ENCODE measurements at places on chromosomes 1 and 21.
A peak's percentile ranks its signal among the peaks of the same experiment; 100 is the strongest.

GRCh38 chr1:21590934-21591333 lies 78.2 kb downstream of the RAP1GAP start:
- no peak for DNase-seq

DNA sequence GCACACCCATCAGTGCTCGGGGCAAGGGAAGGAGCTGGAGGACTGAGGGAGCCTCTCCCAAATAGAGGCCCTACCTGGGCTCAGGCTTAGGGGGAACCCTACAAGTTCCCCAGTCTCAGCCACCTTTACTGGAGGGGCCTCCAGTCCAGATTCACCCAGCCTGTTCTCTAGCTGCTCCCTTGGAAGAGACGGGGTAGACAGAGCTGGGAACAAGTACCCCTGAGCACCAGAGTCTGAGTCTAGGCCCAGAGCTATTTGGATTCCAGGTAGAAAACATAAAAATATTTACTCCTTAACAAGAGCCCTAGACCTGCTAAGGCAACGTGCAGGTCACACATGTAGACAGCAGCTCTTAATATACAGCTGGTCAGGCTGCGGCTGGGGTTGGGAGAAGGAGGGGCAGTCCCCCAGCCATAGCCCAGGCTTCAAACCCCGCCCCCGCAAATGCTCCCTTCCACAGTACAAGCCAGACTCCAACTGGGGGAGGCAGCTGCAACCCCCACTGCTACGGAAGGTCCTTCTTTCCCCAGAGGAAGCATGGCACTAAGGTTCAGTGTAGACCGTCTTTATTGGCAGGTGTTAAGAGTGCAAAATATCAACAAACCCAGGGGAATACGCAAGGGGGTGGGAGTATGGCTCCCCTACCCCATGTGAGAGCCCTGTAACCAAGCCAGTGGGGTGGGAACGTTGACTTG lies 8.0 kb downstream of the TENT5B start:
- no peak for DNase-seq

DNA sequence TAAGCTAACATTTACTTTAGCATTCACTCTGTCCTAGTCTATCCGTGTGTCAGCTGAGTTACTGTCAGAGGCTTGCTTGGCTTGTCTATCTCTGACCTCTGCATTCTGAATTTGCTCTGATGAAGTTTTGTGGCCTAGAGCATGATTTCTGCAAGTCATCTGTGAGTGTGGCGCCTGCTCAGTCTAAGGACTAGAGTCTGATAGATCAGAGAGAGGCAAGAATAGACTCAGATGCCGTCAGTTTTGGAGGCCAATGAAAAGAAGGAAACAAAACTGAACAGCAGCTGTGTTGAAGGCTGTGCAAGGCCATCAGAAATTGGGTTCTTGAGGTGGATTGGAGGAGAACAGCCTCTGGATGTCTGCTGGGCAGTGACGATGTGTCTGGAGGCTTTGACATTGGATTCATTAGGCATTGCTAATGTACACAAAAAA lies 573.1 kb downstream of the USP25 start:
- DNase-seq, result peak; percentile 81

DNA sequence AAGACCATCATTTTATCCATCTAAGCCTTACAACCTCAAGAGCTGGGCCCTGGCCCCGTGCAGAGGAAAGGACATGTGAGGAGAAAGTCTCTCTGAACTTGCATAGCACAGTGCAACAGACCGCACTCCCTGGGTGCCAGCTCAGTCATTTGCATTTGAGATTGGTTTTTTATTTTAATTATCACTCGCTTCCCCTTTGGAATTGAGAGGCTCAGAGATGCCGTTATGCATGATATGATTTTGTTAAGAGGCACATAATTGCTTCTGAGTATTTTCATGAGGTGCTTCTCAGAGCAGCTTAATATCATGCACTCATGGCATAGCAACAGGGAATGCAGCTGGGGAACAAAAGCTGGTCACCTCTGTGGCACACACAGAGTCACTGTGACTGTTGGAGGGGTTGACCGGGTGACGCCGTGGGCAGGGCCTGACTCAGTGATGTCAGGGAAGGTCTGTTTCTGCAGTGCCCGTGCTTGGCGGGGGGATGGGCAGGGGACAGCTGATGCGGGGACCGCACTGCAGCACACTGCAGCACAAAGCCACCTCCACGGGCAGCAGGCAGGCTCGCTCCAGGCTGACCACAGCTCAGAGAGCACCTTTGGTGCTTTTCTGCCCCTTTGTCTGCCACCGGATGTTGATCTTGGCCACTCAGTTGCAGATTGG lies 43.2 kb upstream of the VAMP3 start:
- no peak for DNase-seq

DNA sequence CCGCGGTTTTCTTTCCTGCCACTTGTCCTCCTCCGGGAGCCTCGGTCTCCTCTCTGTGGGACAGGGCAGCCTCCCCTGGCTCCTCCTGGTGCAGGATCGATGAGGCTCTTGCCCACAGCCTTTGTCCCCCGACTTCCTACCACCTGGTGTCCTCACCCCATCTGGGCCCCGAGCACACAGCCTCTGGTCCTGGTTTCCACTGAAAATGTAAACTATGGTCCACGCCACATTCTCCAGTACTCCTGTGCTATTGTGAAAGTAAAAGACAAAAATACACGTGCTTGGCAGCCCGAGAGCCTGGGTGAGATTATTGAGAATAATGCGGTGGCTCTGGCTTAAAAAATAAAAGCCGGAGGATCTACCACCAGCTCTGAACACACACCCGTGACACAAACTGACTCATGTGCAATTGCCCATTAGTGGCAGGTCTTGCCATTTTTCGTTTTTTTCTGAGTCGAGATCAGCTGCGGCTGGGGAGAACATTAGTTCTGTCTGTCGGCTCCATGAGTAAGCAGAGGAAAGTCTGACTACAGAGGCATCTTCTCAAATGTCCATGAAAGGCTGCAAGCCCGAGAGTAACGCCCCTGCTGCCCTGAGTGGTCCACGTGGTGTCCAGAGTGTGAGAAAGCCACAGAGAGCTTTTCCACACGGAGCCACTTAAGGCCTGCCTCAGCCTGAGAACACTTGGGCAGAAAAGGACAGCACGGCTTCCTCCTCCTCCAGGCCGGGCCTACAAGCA lies 5.7 kb upstream of the COL6A2 start:
- DNase-seq, result peak; percentile 100

DNA sequence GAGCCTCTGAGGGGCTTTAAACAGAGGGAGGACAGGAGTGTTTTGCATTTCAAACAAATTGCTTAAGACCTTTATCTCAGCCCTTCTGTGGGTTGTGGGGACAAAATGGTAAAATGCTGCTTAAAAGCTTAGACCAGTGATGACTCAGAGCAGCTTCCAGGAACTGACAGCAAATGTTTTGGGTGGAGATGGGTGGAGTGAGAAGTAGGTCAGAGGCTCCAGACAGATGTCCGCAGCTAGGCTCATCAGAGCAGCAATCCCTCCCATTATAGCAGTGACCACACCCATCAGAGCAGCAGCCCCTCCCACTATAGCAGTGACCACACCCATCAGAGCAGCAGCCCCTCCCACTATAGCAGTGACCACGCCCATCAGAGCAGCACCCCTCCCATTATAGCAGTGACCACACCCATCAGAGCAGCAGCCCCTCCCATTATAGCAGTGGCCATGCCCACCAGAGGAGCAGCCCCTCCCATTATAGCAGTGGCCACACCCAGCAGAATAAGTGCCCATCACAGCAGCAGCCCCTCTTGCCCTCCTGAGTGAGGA lies 532.2 kb downstream of the MATN1 start:
- DNase-seq, result peak; percentile 81

GRCh38 chr1:209570743-209571142 lies 12.8 kb upstream of the CAMK1G start:
- no peak for DNase-seq

- no peak for DNase-seq
These were observed 1538.9 kb downstream of the PLA2G4A start for GRCh38 chr1:188367661-188368060.

GRCh38 chr1:229148041-229148671 lies 122.8 kb upstream of the RAB4A start:
- DNase-seq, result no peak

DNA sequence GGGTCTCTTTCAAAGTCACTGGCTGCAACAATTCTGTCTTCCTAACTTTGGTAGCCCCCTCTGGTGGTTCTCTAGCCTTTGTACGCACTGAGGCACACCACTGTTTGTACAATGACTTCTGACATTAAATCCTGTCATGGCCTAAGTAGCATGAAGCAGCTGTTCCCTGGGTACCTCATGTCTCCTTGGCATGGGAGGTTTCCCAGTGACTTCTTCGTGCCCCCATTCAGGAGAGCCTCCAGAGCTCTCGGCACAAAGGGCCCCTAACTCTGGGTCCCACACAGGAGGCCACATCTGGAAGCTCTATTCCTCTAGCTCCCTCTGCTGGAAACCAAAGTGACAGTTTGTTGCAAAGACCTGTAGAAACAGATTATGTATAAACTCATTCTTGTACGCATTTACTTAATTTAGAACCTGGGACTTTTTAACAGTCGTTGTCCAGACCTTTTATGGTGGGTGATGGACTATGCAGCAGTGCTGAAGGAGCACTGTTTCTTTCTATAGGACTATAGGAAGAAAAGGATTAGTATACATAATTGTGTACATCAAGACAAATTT lies 13.4 kb downstream of the SWT1 start:
- peak; percentile 33 for DNase-seq

DNA sequence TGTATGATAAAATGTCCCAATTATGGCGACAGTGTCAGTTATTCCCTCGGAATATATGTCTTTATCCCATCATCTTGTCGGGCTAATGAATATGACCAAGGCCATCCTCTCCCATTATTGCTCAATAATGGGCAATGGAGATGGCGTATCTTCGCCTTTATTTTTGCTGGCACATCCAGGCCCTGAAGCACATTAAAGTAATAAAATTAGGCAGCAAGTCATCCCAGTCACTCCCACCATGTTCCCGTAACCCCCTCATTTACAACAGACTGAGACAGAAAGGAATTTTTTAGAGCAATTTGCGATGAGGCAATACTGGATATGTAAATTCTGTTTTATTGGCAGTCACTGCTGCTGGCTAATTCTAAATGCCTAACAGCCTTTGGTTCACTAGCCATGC lies 35.3 kb downstream of the CLIC6 start:
- DNase-seq, result peak; percentile 67

GRCh38 chr1:58899587-58900271 lies 115.9 kb upstream of the JUN start:
- DNase-seq, result no peak

GRCh38 chr21:17834639-17835354 lies 15.6 kb upstream of the C21orf91 start:
- DNase-seq, result no peak

- no peak for DNase-seq
These were observed 82.3 kb downstream of the CLIC4 start for GRCh38 chr1:24827379-24828135.

- no peak for DNase-seq
These were observed 162.8 kb upstream of the IVNS1ABP start for GRCh38 chr1:185479796-185480195.

- DNase-seq, result no peak
These were observed 6.4 kb downstream of the MT1HL1 start for GRCh38 chr1:236997882-236998281.

- DNase-seq, result no peak
These were observed 82.2 kb upstream of the BARHL2 start for GRCh38 chr1:90799326-90799725.

GRCh38 chr1:104923075-104923474 lies 1173.4 kb downstream of the AMY1C start:
- DNase-seq, result no peak

- no peak for DNase-seq
These were observed 63.9 kb downstream of the CD247 start for GRCh38 chr1:167454304-167454893.

- DNase-seq, result no peak
These were observed 67.7 kb downstream of the GDAP2 start for GRCh38 chr1:117861694-117862093.

DNA sequence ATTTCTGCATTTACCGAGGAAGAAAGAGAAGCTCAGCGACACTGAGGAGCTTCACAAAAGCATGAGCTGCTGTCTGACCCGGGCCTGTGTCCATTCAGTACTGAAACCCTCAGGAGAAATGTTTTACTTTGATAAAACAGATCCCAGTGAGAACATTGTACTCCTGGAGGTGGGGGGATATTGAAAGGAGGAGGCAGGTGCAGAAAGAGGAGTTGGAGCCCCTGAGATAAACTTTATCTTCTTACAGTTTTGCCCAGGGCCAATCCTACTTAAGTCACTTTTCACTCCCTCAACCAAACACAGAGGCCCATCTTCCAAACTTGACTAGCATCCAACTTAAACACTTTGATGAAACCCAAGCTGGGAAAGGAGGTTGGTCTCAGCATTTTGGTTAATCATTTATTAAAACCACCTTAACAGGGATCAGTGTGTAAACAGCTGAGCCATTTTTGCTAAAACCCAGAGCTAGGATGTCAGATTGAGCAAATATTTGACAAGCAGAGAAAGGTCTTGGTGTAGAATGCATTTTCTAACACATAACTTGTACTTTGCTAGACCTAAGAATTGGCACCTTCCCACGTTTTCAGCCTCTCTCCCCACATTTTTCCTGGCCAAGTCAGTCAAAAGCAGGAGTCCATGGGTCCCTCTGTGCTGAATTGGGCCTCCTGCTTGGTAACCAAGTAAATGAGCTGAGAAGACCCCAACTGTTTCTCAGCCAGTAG lies 32.5 kb upstream of the SARS1 start:
- DNase-seq, result peak; percentile 57

GRCh38 chr1:2127187-2128145 lies 67.1 kb downstream of the FAAP20 start:
- DNase-seq, result no peak

- no peak for DNase-seq
These were observed 67.3 kb downstream of the RUNX1 start for GRCh38 chr21:34981791-34982190.

- no peak for DNase-seq
These were observed 44.9 kb upstream of the BARHL2 start for GRCh38 chr1:90761781-90762589.

- no peak for DNase-seq
These were observed 41.2 kb upstream of the NRDC start for GRCh38 chr1:51919684-51920083.

DNA sequence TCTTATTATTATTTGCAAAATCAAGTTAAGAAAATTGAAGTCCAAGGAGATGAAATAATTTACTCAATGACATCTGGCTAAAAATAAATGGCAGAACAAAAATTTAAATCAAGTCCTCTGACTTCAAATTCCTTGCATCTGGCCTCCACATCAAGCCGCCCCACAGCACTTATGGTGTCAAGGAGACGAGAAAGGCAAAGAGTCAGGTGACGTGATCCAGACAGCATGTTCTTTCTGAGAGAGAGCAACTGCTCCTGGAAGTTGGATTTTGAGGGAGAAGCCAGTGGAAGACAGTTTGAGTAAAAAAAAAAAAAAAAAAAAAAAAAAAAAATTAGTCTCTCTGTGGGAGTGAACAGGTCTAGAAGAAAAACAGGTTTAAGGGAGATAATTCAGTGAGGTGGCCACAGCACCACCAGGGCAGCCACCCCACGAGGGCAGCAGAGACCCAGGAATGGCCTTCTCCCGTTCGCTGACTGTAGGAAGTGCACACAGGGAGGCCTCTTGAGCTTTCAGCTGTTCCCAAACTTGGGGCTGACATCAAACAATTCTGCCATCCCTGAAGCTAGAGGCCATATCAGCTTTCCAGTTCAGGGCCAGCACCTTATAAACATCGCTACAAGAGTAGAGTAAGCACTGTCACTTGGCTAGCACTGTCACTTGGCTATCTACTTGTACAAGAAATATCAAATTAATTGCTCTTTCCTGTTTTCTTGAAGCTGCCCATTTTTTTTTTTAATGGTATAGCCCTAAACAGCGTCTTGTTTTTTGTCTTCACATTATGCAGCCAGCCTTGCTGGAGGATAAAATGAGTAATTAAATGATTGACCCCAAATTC lies 7.8 kb downstream of the C1orf162 start:
- peak; percentile 48 for DNase-seq

All from stromal cell of bone marrow (primary cell).